ENCODE measurements at places on chromosomes 7 and 10. TPM values are rescaled to one million over a fixed set of nuclear protein-coding genes. Genes with fewer than 3 reads are reported as not detected.

Gene CH25H
- total RNA-seq: 0.44 TPM

Gene SMKR1
- total RNA-seq: 0.68 TPM

Gene POU6F2
- not detected for total RNA-seq

Gene CPA1
- total RNA-seq: not detected

Gene LIPM
- not detected for total RNA-seq

Gene FAM25C
- not detected for total RNA-seq

Gene FGFR2
- 0.22 TPM for total RNA-seq

Gene LRRC27
- total RNA-seq: 0.68 TPM

Gene SMARCD3
- total RNA-seq: 25.6 TPM

Gene TMEM236
- total RNA-seq: not detected

Gene SLC18A2
- total RNA-seq: not detected

Gene CLDN3
- not detected for total RNA-seq

Gene PCDH15
- not detected for total RNA-seq

Gene ARHGAP22
- total RNA-seq: not detected

Gene ATRNL1
- not detected for total RNA-seq

Gene CDHR1
- total RNA-seq: 1.7 TPM

Gene VWC2
- not detected for total RNA-seq

Gene HOXA13
- not detected for total RNA-seq

Gene CPEB3
- 1.1 TPM for total RNA-seq

Gene HOXA6
- not detected for total RNA-seq

Gene OR2A7
- total RNA-seq: 2.6 TPM

Gene AMPH
- total RNA-seq: not detected

Gene TRIM50
- not detected for total RNA-seq

Gene ICA1
- total RNA-seq: 0.87 TPM

Gene STRIP2
- total RNA-seq: 0.19 TPM

Gene CUZD1
- total RNA-seq: 0.33 TPM

Gene PARD3
- total RNA-seq: 0.08 TPM

Gene TMEM140
- total RNA-seq: 18.8 TPM

Gene RASA4
- 64.4 TPM for total RNA-seq

Gene SORBS1
- 3.9 TPM for total RNA-seq

Gene GPRIN2
- not detected for total RNA-seq

Gene MALRD1
- not detected for total RNA-seq

Gene LRRN3
- 9.0 TPM for total RNA-seq

Gene CARD11
- 114 TPM for total RNA-seq

Gene C10orf62
- total RNA-seq: not detected

Gene AZGP1
- not detected for total RNA-seq

Gene NPY4R
- not detected for total RNA-seq

Gene MYOZ1
- total RNA-seq: not detected

Gene GPR146
- 5.0 TPM for total RNA-seq

Gene CALHM2
- 1.6 TPM for total RNA-seq

Gene EFCAB10
- 0.47 TPM for total RNA-seq

Gene TSPAN33
- total RNA-seq: 5.6 TPM

Gene TMEM254
- total RNA-seq: 4.0 TPM

Gene KIF20B
- 23.1 TPM for total RNA-seq

Gene CHRM2
- total RNA-seq: not detected

Gene PLOD3
- 6.6 TPM for total RNA-seq

Gene RSPH10B
- total RNA-seq: not detected

Gene MCMBP
- total RNA-seq: 21.0 TPM

Gene TYW1
- total RNA-seq: 24.8 TPM

Gene MBL2
- not detected for total RNA-seq

Gene PRSS37
- not detected for total RNA-seq

Gene OR9A2
- not detected for total RNA-seq

Gene GALNT17
- not detected for total RNA-seq

Gene GDF10
- total RNA-seq: not detected

Gene HABP2
- total RNA-seq: not detected

Gene C7orf33
- total RNA-seq: not detected

Gene HMX2
- not detected for total RNA-seq

Gene POM121
- total RNA-seq: 79.4 TPM

Gene CYP3A7
- total RNA-seq: not detected
